ENCODE measurements at places on chromosomes 7 and 10.

GRCh38 chr7:71320916-71321315, 189.0 kb downstream of the GALNT17 start:
- no peak for DNase-seq

GRCh38 chr7:100804681-100805431, 22.5 kb downstream of the EPHB4 start:
- no peak for DNase-seq

DNA sequence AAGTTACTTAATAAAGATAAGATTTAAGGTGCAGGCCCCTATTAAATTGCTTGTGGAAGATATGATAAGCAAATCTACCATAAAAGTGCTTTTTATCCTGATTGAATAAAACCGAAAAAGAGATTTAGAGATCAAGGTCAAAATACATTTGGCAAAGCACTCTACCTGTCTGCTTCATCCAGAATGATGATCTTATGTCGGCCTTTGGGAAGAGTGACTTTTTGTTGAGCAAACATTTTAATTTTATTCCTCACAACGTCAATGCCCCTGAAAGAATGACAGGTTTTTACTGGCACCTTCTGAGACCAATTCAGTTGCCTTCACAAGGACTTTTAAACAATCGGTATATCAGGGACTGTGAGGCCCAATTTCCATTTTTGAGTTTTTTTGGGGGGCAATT, 7.7 kb downstream of the RFC2 start:
- DNase-seq = no peak

- DNase-seq = no peak
Measured at GRCh38 chr7:20116869-20117268, 100.3 kb downstream of the MACC1 start.

GRCh38 chr7:110322796-110323195, 768.1 kb upstream of the LRRN3 start:
- DNase-seq = no peak

DNA sequence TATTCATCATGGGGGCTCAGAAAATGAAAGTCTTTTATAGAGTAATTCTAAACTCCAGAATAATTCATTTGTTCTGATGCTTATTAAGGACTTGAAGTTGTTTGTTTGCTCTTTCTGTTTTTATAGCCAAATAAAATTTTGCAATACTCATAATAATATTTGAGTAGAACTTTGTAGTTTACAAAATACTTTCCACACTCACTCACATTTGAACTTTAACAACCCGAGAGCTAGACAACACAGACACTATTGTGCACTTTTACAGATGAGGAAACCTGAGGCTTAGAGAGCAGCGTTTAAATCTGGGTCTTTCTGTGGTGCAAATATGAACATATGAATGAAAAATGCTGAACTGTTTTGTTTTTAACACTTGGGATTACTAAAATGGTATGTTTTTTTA, 126.8 kb downstream of the KAT6B start:
- DNase-seq = no peak

DNA sequence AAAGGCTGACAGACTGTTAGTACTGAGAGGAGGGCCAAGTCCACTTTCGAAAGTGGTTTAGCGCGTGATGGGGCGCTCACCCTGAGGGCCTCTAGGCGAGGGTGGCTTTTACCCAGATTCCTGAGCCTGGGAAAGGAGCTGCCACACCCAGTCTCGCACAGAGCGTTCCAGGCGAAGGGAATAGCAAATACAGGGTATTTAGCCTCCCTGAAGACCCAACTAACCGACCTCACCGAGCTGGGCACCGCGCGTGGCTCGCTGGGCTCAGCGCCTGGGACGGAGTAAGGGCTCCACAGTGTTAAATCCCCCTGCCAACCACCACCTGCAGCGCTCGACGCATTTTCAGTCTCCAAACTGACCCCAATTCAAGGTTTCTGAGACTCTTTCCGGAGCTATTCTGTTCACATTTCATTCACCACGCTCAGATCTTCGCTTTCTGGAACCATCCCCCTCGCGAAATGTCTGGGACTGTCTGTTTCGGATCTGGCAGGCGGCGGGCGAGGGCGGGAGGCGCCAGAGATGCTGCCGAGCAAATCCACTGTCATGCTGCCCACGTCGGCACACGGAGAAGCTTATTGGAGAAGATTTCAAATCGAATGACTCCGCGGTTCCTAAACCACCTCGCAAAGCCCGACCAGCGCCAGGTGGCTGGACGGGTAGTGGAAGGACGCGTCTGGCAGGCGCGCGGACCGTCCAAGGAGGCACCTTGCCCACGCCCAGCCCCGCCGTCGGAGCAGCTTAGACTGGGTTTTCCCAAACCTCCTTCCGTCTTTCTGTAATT, 1.4 kb upstream of the OSBPL3 start:
- DNase-seq = peak; percentile 76

GRCh38 chr7:90958647-90959046, 305.6 kb upstream of the FZD1 start:
- DNase-seq = no peak

- no peak for DNase-seq
Measured at GRCh38 chr10:126911301-126911700, 6.1 kb downstream of the DOCK1 start.

DNA sequence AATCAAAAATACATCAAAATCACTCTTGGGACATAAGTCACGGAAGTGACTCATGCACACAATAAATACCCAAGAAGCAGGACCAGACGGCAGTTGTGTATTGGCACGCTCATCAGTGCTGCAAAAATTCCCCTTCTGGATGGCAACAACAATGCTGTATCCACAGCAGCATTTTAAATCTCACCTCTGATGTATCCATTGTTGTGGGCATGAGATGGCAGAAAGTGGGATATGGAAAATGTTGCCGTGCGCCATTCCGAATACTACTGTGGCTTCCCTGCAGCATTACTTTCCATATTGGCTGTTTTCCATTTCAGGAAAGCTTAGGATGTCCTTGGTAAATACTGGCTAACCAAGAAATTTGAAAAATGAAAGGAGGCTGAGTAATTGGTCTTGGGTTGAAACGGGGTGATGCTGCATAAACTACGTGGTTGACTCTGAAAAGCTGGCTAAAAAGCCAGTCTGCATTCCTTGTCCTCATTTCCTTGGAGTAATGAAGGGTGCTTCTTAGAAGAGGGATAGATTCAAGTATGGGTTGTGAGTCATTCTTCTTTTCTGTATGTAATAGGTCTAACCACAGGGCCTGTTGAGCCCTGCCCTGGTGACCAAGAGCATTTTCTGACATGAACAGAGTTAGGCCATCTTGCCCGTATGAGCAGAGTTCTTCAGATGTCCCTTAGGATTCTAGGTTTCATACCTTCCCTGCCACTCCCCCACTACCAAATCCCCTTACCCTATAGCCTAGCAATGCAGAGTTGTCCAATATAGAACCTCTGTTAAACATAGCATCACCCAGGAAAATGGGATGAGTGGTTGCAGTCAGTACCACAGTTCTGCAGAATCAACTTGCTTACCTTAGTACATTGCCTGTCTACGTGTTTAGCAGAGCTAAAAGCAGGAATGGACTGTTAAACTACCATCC, 36.3 kb upstream of the TOMM7 start:
- no peak for DNase-seq

DNA sequence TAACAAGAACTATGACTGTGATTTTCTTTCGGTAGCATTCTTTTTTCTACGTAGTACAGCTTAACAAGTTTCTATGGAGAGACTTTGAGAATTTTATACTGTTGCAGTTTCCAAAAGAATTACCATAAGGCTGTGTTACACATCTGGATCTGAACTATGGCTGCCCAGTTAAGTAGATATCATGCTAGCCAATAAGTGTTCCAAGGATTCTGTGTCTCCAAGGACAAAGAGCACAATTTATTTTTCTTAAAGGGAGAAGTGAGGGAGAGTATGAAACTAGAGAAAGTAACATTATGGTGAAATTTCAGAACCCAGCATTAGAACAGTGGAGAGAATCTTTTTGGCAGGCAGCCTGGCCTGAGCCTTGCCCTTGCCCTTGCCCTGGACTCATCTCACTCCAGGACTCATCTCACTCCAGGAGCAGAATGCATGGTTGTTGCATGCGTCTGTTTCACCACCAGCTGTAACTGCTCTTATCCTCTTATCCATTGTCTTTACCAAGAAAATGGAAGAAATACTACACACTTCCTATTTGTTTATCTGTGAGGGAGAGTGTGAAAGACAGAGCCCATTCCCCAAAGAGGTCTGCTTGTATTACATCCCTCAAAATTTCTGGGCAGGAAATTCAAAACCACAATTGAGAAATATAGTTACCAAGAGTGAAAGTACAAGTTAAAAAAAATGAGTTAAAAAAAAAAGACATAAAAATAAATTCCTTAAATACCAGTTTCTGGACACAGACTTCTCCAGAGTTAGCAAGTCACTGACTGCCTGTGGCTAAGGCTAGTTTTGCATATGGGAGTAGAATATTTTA, 1067.5 kb downstream of the NRG3 start:
- no peak for DNase-seq

GRCh38 chr7:87450706-87451105, 24.8 kb downstream of the ABCB4 start:
- no peak for DNase-seq

DNA sequence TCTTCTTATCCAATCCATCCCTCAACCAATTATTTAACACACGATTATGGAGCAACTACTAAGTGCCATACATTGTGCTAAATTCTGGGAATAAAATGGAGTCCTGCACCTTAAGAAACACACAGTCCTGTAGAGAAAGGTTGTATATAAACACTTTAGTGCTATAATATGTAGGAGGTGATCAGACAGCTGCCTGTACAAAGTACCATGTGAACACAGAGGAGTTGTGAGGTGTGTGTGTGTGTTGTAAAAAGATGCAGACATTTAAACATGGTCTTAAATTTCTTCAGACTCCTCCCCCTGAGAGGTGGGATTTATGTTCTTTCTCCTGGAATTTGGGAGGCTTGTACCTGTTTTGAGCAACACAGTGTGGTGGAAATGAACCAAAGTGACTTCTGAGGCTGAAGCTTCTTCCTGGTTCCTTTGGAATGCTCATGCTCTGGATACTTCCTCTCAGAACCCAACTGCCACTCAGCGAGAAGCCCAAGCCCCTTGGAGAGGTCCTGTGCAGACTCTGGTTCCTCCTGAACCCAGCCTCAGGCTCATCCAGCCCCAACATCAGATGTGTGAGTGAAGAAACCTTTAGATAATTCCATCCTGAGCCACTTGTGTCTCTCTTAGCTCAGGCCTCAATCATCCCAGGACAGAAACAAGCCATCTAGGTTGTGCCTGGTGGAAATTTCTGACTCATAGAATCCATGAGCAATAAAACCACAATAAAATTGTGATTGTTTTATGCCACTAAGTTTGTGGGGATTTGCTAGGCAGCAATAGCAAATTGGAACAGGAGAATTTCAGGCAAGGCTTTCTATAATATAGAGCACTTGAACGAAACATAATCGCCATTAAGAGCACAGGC, 161.2 kb upstream of the FAM3C start:
- no peak for DNase-seq

DNA sequence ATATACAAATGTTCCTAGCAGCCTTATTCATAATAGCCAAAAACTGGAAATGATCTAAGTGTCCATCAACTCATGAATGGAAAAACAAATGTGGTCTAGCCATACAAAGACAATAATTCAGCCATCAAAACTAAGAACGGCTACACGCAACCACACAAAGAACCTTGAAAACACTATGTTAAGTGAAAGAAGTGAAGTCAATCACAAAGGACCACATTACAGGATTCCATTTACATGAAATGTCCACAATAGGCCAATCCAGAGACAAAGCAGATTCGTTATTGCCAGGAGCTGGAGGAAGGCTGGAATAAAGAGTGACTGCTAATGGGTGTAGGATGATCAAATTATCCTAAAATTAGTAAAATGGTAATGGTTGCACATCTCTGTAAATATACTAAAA, 21.1 kb downstream of the MKRN1 start:
- DNase-seq = no peak

DNA sequence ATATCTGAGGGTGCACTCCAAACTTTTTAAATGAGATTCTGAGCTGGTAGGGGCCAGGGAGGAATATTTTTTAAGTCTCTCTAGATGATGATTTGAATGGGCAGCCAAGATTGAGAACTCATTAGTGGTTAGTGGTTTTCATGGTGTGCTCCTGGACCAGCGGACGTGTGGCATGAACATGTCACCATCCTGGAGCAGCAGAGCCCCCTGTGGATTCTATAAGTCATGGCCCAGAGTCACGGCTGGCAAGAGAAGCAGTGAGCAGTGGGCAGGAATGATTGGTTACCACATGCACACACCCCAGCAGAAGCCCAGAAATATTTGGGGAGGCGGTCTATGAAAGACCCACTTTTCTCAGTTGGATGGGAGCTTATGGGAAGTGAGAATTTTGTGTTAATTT, 21.2 kb upstream of the UCN3 start:
- DNase-seq = no peak

DNA sequence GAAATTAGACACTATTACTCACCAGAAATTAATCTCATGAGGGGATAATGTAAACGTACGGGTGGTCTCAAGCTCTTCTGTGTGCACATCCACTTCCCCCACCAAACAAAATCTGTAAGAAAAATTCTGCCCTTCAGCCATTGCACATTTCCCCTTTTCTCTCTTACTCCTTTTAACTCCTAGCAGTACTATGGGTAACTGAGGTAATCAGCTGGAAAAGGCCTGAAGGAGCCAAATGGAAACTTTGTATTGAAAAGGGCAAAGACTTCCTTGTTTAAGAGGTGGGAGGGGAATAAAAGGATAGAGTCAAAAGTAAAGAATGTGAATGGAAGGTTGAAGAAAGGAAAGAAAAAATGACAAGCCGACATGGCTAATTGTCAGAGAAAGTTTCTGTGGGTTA, 273.8 kb downstream of the RNLS start:
- no peak for DNase-seq

DNA sequence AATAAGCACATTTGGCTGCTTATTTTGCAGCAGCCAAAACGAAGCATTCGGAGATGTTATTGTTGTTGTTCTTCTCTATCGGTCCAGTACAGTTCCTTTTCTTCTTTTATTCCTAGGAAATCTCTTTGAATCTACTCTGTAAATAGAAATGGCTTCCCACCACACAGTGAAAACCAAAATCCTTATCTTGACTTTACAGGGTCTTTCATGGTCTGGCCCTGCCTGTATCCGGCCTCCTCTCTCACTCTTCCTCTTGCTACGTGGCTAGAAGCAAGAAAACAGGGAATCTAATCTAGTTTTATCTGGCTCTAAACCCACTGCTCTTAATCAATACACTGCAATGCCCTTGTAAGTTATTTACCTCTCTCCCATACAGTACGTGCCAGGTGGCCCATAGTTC, 926.0 kb upstream of the C7orf33 start:
- no peak for DNase-seq

DNA sequence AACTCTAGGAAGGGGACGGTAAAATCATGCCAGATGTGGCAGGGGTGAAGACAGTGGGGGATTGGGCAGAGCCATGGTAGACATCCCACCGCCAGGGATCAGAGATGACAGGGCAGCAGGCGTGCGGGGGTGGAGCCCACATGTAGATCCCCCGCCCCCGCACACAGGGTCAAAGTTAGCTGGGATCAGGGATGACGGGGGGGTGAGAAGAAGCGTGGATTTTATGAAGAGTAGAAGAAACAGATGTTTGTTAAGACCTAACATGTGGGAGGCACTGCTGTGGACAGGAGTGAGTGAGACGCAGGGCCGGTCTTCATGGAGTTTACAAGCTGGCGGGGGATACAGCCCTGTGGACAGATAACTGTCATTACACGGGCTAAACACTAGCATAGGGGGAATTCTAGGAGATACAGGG, 154.0 kb upstream of the KLF14 start:
- peak; percentile 18 for DNase-seq

- DNase-seq = peak; percentile 57
Measured at GRCh38 chr10:5563991-5564536, 39.3 kb downstream of the CALML3 start.
